Body of pancreas (tissue), 4 donors: ENCODE measurements at places on chromosomes 2 and 18.
A peak's percentile ranks its signal among the peaks of the same experiment; 100 is the strongest.

- no peaks in the 10 kb centered on the region for H3K27me3 ChIP-seq
- peaks cover 15% of the 10 kb centered on the region for H3K4me1 ChIP-seq
- H3K4me3 ChIP-seq, result no peak overlapping the region
- H3K27ac ChIP-seq, result peak overlapping the region; percentile 83
- peak; percentile 26 for DNase-seq
Measured at GRCh38 chr2:131801210-131801744, 273.6 kb downstream of the CCDC74A start.

DNA sequence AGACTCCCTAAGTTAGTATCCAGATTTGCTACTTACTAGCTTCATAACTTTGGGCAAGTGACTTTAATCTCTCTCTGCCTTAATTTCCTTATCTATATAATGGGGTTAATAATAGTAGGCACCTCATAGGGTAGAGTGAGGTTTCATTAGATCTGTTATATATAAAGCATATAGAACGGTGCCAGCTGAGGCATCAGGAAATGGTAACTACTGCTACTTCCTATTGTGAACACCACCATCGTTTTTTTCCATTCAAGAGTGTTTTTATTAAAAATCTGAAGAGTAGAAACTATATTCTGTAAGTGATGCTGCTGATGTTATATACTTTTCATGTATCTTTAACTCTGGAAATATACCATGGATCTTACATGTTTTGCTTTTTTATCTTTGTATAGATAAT, 44.3 kb downstream of the MALT1 start:
- no peaks in the 10 kb centered on the region for H3K4me1 ChIP-seq
- H3K36me3 ChIP-seq, result no peaks in the 10 kb centered on the region
- DNase-seq, result no peak
- no peaks in the 10 kb centered on the region for H3K27me3 ChIP-seq
- H3K27ac ChIP-seq, result no peak overlapping the region
- no peak overlapping the region for H3K4me3 ChIP-seq

GRCh38 chr2:88199912-88200682, 30.0 kb downstream of the THNSL2 start:
- no peak overlapping the region for H3K4me3 ChIP-seq
- DNase-seq, result peak; percentile 15
- H3K36me3 ChIP-seq, result no peaks in the 10 kb centered on the region
- peaks cover 12% of the 10 kb centered on the region for H3K4me1 ChIP-seq

DNA sequence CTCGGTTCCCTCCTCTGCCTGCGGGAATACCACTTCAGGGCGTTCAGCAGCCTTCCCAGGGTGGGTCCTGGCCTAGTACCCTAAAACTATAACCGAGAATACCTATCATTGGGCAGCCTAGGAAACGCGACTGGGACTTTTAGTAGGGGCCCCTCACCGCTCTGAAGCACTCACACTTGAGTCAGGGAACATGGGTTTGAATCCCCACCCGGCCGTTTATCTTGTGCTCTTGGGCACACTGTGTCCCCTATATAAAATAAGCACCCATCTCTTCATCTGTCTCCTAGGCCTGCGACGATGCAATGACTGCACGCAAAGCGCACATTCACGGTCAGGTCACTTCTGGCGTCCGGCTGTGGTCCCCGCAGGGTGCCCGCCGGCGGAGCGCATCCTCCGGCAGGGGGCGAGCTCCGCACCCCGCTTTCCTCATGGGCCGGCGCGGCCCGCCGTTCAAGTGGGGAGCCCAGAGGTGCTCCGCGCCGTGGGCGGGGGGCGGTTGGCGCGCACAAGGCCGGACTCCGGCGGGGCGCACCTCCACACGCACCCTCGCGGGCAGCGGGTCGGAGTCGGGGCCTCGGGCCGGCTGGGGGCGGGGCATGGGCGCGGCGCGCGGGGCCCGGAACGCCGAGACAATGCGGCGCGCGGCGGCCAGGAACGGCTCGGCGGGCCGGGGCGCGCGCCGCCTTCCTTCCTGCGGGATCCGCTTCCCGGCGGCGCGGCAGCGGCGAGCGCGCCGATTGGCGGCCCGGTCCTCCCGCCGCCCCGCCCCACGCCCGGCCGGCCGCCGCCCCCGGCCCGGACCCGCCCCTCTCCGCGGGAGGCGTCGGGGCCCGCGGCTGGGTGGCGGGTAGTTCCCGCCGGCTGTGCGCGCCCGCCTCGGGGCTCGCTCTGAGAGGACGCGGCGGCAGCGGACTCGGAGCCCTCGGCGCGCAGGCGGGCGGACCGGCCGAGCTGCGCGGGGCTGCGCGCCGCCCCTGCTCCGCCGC, at the start of gene ASAP2:
TSS of gene ASAP2 (plus strand) at position 850 of the 986 bp plus-strand sequence. CDS start 293 bp downstream, outside the sequence.
- peak within 1 kb of the TSS; percentile 85 for H3K27ac ChIP-seq
- peak; percentile 66 for DNase-seq
- peak within 1 kb of the TSS; percentile 48 for H3K4me3 ChIP-seq
- H3K4me1 ChIP-seq, result peaks cover 43% of the 10 kb centered on the region
- no peaks in the 10 kb centered on the region for H3K36me3 ChIP-seq

GRCh38 chr18:49193897-49194296, 243.1 kb upstream of the SMAD7 start:
- no peak overlapping the region for H3K4me3 ChIP-seq
- DNase-seq, result no peak
- H3K27me3 ChIP-seq, result no peaks in the 10 kb centered on the region
- H3K27ac ChIP-seq, result no peak overlapping the region
- no peaks in the 10 kb centered on the region for H3K36me3 ChIP-seq
- H3K4me1 ChIP-seq, result no peaks in the 10 kb centered on the region

GRCh38 chr2:129011466-129012061, 692.9 kb upstream of the HS6ST1 start:
- DNase-seq, result no peak
- no peaks in the 10 kb centered on the region for H3K36me3 ChIP-seq
- no peaks in the 10 kb centered on the region for H3K27me3 ChIP-seq
- H3K4me3 ChIP-seq, result no peak overlapping the region
- peaks cover 16% of the 10 kb centered on the region for H3K4me1 ChIP-seq
- no peak overlapping the region for H3K27ac ChIP-seq

GRCh38 chr18:61136711-61137251, 196.4 kb upstream of the CDH20 start:
- H3K36me3 ChIP-seq, result no peaks in the 10 kb centered on the region
- H3K27ac ChIP-seq, result no peak overlapping the region

GRCh38 chr2:207153266-207153975, 12.3 kb downstream of the KLF7 start:
- DNase-seq, result no peak
- no peak overlapping the region for H3K27ac ChIP-seq
- no peak overlapping the region for H3K4me3 ChIP-seq

GRCh38 chr2:227687189-227687588, 20.6 kb downstream of the SCYGR5 start:
- H3K27me3 ChIP-seq, result no peaks in the 10 kb centered on the region
- no peak overlapping the region for H3K4me3 ChIP-seq
- H3K4me1 ChIP-seq, result no peaks in the 10 kb centered on the region
